ENCODE measurements at places on chromosomes 4 and X.

DNA sequence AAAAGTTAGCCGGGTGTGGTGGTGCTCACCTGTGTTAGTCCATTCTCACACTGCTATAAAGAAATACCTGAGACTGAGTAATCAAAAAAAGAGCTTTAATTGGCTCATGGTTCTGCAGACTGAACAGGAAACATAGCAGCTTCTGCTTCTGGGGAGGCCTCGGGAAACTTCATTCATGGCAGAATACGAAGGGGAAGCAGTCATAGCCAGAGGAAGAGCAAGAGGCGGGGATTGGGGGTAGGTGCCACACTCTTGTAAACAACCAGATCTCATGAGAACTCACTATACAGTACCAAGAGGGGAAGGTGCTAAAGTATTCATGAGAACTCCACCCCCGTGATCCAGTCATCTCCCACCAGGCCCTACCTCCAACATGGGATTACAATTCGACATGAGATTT lies 64.1 kb downstream of the BEND4 start:
- DNase-seq: no peak

DNA sequence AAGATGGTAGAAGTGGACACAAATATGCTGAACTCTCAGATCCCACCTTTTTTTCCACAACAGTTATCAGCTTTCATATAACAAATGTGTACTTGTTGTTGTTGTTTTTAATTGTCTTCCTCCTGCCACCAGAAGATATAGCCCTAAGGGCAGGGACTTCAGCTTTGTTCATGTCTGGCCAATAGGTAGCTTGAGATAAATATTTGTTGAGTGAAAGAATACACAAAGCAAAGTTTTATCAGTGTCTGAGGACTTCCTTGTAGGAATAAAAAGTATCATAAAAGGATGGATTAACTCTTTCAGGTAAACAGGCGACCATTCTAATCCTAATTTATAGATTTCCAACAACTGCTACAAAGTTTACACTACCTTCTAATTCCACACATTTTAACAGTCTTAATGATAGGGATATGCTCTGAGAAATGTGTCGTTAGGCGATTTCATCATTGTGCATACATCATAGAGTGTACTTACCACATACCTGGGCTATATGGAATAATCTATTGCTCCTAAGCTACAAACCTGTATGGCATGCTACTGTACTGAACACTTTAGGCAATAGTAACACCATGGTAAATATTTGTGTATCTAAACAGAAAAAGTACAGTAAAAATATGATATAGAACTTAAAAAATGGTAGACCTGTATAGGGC lies 186.1 kb downstream of the ATOH1 start:
- DNase-seq: no peak

GRCh38 chr4:7637971-7638370 lies 203.2 kb upstream of the PSAPL1 start:
- DNase-seq: no peak

DNA sequence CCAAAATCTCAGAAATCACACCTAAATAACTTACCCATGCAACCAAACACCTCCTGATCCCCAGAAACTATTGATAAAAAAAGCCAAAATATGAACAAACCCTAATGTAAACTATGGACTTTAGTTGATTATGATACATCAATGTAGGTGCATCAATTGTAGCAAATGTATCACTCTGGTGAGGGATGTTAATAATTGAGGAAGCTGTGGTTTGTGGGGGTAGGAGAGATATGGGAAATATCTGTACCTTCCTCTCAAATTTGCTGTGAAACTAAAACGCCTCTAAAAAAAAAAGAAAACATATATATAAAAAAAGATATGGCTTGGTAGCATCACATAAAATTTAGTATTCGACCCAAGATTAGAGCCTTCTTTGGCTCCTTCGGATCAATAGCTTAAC lies 144.3 kb upstream of the CPEB2 start:
- no peak for DNase-seq

DNA sequence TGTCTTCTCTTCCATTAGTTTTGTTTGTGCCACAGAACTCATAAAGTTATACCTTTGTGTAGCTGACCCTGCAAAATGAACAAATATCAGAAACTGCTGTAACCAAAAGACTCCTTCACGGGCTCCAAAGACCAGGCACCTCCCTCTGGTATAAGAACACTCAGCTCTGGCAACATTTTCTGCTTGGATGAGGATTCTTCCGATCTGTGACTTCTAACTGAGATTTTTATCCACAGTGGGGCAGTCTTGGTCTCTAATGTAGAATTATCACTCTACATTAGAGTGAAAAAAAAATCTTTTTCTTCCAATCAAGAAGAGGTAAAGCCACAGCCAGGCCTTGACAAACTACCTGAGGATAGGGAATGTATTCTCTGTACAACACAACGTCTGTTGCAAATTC lies 38.5 kb upstream of the PRSS48 start:
- no peak for DNase-seq

- no peak for DNase-seq
These were observed 7.6 kb upstream of the SRPK3 start for GRCh38 chrX:153773218-153773611.

DNA sequence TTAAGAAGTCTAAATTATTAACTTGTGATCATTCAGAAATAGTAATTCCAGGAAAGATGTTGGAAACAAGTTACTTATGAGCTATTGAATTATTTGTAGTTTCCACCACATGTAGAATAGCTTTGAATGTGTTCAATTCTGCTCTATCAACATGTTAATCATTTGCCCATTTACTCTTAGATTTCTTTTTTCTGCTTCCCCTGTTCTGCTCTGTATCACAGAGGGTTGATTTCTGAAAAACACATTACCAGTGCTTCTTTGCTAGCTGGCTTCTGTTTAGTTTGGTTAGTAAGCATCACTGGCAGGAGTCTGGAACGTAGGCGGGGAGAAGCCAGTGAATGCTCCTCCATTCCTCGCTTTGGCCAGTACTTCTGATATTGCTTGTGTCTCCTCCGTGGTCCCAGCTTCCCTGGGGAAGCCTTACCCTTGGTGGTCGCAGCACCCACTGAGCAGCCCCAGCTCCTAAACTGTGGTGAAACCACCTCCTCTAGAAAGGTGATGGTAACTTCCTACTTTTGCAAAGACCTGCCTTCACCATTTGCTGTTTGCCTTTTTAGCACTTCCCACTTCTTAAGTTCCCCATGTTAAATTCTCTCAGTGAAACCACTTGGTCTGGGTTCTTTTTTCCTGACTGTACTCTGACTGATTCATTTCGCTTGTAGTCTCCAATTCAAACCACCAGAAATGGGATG lies 40.3 kb upstream of the GALNT7 start:
- no peak for DNase-seq

DNA sequence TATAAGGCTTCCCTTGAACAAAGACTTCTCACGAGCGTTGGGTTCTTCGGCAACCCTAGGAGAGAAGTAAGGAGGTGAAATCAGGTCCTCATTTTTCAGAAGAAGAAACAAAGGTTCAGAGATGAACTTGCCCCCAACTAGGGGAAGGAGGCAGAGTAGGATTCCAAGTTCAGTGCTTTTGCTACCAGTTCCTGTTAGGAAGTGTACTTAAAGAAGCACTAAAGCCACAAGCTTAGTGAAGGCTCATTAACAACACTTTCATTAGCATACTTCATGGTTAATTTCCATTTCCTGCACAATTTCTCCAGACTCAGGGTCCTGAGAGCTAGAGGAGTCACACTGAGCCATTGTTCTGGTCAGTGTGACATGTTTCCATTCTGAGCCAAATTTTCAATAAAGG lies 52.1 kb downstream of the VSIG4 start:
- DNase-seq: no peak

DNA sequence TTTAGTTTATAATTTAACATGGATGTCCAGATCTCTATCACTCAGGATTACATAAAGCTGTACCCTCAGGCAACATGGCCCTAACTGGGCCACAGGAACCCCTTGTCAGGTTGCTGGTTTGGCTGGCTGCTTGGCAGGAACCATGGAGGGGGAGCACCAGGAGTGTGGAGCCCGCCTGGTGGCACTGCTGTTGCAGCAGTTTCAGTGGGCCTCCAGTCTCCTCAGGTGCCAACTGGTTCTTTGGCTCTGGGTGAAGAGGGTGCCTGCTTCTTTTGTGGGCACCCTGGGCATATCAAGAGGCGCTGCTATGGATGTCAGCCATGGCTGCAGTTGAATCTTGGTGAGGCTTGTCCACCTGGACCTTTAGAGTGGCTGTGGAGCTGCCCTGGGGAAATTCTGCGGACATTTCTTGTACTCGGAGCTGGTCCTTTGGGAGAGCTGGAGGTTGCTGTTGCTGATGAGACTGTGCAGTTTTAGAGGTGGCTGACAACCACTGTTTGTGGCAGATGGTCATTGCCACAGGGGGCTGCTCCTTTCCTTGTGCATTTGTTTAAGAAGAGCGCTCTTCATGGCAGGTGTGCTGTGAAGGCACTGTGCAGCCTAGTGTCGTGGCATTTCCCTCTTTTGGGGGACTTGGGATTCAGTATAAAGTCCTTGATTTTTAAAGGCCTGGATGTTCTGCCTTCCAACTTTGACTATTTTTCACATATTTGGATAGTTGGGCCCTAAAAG lies 10.3 kb upstream of the SMIM14 start:
- DNase-seq: no peak

- no peak for DNase-seq
These were observed 97.8 kb upstream of the USP9X start for GRCh38 chrX:40987413-40987812.

DNA sequence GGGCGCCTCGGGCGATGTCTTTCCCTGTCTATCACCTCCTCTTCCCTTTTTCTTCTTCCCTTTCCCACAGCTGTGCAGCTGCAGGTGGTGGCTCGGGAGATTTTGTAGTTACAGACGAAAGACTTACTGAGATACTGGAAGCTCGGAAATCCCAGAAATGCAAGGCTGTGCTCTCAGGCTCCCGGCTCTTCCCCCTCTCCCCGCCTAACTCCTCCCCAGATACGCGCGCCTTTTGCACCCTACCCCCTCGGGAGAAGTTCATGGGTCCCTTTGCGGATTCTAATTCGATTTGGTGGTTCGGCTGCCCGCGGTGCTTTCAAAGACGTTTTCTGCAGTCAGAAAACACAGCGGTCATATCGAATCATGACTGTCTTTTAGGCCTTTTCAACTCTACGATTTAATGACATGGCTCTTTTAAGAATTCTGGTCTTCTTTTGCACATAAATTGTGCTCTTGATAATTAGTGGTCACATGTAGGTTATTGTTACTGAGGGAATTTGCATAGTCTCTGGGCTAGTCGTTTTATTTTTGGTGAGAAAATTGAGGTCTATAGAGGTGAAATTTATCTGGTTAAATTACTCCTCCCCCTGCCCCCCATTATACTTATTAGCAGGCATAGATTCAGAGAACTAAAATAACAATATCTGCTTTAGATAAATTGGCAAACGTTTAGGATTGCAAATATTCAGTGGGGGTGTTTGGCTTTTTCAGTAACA lies 1.6 kb downstream of the SEPTIN11 start:
- peak; percentile 38 for DNase-seq

- DNase-seq: no peak
These were observed 213.3 kb upstream of the MAB21L2 start for GRCh38 chr4:150368667-150369066.

DNA sequence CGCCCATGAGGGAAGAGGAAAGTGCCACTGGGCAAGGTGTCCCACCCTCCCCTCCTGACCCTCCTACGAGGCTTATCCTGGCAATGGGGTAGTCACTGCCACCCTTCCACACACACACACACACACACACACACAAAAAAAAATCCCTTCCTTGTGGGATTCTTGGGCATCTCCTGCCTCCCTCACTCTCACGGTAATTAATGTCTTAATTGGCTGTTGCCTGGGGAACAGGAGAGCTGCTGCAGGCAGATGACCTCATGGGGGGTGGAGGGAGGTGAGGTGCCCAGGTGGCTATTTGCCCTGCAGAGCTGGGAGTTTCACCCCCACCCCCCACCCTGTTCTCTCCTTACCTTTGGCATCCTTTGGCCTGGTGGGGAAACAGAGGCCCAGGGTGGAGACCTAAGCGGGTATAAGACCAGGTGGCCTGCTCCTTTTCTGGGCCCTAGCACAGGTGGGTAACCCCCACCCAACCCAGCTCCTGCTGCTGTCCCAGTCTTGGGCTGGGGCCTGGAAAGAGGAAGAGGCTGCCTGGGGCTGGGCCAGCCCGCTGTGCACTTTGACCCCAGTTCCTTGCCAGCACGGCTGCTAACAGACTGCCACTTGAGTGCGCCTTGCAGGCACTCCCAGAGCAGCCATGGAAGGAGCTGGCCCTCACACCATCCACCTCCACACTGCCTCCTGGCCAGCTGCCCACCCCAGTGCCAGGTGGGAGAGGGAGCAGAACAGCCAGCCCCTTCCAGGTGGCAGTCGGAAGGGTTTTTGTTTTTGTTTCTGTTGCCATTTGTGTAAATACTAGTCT lies 12.6 kb downstream of the EFNB1 start:
- DNase-seq: no peak

DNA sequence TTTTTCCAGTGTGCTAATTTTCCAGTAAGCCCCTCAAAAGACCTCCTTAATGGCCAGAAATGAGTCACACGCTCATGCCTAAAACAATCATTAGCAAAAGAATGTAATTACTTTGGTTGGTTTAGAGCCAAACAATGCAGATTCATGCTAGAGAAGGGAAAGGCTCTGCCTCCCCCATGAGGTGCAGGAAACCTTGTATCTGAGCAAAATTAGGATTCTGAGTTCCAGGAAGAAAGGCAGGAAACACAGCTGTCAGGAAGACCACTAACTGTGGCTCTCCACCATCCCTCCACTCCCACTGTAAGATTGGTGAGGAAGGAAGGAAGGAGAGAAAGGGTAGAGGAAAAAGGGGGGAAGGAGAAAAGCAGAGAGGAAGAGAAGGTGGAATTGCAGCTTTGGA lies 104.9 kb upstream of the DHX15 start:
- no peak for DNase-seq

DNA sequence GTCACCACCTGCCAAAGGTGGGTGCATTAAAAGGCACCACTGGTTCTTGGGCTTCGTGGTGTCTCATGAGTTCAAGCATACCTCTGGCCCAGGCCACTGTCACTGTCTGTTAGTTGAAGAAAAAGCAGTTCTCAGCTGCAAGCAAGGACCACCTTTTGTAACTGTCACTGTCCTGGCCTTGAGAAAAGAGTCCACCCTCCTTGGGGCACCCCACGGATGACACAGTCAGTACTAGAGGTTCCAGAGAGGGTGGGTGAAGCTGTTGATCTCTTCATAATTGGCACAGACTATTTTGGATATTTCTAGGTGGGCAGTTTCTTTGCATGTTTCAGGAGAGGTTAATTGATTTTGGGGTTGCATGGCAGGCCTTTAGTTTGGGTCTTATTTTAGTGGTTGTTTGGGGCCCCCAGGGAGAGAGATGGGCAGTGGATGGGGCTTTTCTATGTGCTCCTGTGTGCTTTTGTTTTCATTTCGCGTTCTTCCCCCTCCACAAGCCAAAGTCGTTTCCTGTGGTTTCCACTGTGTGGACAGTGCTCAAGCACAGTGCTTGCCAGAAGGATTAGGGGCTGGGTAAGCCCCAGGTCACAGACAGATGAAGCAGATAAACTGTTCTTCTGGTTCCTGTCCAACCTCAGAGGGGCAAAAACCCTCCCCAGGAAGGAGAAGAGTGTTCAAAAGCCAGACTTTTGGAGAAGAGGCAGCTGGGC lies 156.2 kb upstream of the PPP1R2C start:
- DNase-seq: peak; percentile 61

GRCh38 chr4:73918058-73918457 lies 48.9 kb downstream of the CXCL1 start:
- DNase-seq: no peak

GRCh38 chrX:71668248-71668595 lies 876 bp downstream of the LOC101059915 start:
- no peak for DNase-seq

- no peak for DNase-seq
These were observed 15.8 kb downstream of the TBC1D14 start for GRCh38 chr4:6925357-6925836.
